ENCODE measurements at places on chromosomes 3 and 15.

DNA sequence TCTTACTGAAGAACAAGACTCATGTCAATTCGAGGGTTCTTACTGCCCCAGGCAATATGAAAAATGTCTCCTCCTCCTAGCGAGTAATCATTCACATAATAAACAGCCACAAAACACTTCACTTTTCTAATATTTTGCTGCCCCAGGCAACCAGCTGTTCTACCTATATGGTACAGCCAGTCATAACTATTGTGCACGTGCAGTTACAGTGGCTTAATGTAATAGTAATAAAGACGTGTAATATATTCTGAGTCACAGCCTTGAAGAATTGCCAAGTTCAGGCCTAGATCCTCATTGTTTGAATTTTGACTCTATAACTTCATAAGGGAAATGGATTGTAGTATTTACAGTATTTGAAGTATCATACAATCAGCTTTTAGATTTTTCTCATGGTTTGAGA lies 1250.0 kb upstream of the GBE1 start:
- DNase-seq = no peak

DNA sequence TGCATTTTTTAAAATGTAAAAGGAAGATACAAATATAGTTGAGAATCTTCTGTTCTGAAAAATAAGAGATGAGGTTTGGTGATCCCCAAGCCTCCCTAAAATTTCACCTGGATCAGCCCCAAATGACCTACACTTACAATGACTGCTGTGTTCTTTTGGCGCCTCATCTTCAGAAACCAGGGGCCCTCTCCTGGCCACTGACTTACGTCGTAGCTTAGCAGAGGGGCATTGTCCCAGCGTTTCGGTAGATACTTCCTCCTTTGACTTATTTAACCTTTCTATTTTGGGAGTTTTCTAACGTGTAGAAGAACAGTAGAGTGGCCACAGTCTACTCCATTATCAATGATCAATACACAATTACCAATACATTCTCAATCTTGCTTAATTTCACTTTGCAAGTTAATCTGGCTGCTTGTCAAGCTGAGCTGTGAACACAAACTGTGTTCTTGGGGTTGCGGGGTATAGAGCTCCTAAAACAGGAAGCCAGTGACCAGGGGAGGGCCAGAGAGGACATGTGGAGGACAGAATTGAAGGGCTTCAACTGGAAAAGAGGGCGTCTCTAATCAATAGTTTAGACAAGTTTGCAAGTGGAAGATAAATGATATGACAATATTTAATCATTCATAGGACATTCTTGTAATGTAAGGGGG lies 419.5 kb downstream of the LPP start:
- no peak for DNase-seq

DNA sequence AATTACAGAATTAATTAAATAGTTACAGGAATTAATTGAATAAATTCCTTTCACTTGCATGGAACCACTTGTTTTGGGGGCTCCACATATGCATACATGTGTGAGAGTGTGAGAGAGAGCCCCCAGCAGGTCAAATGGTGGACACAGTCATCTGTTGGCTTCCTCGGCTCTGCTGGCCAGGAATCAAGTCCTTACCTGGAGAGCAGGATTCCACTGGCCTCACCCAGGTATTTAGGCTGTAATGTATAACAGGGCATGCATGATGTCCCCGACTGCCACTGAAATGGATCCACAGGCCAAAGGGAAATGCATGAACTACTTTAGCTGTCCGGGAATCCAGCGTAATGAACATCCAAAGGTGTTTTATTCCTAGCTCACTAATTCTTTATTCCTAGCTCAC lies 139.7 kb upstream of the SMAD3 start:
- DNase-seq = no peak

DNA sequence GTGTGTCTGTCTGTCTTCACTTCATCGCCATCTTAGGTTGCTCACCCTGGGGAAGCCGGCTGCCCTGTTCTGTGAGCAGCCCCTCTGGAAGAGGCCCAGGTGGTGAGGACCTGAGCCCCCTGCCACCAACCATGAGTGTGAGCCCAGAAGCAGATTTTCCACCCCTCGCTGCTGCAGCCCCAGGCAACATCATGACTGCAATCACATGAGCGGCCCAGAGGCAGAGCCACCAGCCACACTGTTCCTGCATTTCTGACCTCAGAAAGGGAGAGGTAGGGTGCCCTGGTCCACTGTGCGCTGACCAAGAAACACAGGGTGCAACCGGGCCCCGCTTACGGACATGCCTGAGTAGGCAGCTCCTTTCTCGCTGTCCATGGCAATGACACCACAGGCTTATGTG lies 92.3 kb upstream of the IQSEC1 start:
- DNase-seq = no peak

DNA sequence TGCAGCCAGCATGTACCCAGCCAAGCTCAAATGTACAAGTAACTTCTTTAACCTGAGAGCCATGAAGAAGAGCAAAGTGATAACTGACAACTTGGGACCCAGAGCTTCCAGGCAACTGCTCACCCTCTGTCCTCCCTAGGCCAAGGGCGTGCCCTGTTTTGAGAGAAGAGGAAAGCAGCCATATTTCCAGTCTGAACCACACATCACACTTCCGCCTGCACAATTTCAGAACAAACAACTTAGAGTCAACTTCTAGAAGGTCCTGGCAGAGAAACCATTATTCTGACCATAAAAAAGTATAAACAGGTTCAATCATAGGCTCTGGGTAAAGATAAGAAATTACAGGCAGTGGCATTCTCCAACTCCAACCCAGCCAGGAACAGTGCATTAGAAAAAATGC lies 50.1 kb downstream of the ITGB5 start:
- DNase-seq = no peak

DNA sequence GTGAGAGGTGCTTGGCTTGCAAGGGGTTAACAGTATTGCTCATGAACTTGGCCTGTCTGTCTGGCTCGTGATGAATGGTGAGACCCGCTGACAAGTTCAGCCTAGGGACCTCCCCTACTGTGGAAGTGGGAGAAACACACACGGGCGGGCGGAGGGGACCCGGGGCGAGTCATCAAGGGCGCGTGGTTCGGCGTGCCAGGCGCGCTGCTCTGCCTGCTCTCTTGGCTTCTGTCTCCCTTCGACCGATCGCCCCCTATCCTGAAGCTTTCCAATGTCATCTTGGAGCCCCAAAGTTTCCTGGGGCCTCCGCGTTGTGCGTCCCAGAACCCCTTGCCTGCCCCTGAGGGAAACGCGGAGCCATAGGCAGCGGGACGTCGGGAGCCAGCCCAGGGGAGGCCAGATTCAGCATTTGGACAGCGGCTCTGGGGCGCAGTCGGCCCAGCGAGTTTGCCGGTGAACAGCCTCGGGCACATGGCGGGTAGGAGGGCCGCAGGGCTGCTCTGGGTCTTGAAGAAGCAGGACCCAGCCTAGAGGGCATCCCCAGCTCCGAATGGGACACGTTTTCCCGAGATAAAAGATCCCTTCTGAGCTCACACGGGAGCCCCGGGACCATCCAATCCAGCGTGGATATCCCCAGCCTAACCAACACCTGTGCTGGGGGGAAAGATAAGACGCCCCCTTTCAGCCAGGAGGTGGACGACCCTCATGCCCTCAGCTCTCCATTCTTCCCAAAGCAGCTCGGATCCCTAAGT lies 27.0 kb upstream of the POLG start:
- peak; percentile 18 for DNase-seq

DNA sequence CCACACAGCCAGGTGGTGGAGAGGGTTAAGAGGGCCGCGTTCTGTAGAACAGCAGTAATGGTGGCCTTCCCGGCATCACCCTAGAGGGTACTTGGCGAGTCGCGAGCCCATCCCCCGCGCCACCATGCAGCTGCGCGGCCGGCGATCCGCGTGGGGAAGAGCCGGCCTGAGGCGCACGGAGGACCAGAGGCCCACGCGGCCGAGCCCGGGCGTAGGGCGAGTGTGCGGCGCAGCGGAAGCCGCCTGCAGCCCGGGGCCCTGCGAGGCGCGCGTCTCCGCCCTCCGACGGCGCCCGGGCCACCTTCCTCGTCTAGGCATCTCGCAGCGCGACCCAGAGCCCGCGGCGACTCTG lies 423 bp downstream of the TKT start:
- no peak for DNase-seq

GRCh38 chr15:89963301-89964231 lies 37.6 kb upstream of the ZNF710 start:
- no peak for DNase-seq

GRCh38 chr15:48373821-48374451 lies 42.7 kb downstream of the DUT start:
- DNase-seq = no peak

DNA sequence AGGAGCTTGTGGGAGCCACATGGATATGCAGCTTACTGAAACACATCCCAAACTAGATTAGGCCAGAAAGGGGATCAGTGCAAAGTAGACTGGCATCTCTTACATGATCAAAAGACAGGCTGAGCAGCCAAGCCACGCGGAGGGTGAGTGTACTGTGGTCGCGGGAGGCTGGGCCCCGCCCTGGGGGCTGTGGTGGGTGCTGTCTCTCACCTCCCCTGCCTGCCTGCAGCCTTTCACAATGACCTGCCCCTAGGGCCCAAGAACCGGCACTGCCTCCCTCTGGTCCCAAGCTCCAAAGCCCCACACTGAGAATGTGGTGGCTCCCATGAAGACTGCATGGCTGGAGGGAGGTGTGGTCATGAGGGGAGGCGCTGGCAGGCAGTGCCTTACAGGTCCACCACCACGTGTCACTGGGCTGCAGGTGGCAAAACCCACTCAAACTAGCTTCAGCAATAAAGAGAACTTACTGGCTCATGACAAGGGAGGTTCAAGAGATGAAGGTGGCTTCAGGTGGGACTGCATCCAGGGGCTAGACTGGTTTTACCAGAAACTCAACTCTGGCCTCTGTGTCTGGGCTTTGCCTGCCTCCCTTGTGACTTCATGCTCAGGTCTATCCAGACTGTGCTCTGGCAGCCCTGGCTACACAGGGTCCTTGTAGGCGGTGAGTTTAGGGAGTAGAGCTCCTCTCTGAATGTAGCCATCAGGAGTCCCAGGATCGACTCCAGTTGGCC lies 27.4 kb upstream of the PLXND1 start:
- no peak for DNase-seq

- no peak for DNase-seq
Observed at GRCh38 chr3:170480111-170480510, 61.4 kb downstream of the CLDN11 start.

GRCh38 chr3:68866157-68866556 lies 66.2 kb downstream of the TAFA4 start:
- DNase-seq = no peak

- no peak for DNase-seq
Observed at GRCh38 chr3:4827767-4828166, 151.5 kb upstream of the BHLHE40 start.

DNA sequence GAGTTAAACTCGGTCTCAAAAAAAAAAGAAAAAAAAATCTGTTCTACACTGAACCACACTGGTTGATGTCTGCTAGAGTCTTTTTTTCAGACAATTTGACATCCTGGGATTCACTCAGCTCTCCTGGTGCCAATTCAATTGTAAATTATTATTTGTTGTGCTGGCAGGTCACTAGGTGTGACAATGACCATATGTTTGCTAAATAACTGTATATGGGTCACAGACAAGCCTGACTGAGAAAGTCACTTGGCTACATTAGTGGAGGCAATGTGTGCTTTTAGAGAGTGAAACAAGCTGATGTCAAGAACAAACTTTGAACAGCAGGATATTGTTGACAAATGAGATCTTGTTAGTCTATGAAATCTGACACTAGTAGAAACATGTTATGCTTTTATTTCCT lies 1379.1 kb downstream of the ZPLD1 start:
- no peak for DNase-seq

GRCh38 chr3:69665026-69665737 lies 74.1 kb upstream of the MITF start:
- no peak for DNase-seq

GRCh38 chr3:75262661-75263060 lies 401.5 kb upstream of the FRG2C start:
- DNase-seq = no peak

GRCh38 chr3:50324351-50325112 lies 2.0 kb upstream of the HYAL2 start:
- peak; percentile 39 for DNase-seq

GRCh38 chr3:127791221-127791913 lies 30.9 kb downstream of the MGLL start:
- DNase-seq = no peak

GRCh38 chr3:60281970-60282369 lies 969.3 kb downstream of the FHIT start:
- no peak for DNase-seq

DNA sequence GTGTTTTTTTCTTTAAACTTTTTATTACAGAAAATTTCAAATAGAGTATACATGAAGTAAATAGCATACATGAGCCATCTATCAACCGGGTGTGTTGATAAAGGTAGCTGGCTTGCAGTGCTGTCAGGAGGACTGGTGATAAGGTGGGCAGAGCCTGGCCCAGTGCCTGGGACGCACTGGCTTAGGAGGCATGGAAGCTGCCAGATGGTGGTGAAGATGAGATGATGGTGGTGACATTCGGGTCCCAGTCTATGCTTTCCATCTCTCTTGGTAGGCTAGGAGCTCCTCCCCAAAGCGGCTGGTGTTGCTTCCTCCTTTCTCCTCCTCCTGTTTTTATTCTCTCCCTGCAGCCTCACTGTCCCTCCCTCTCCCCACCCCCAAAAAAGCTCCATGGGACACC lies 101.7 kb downstream of the ADCY5 start:
- DNase-seq = no peak

DNA sequence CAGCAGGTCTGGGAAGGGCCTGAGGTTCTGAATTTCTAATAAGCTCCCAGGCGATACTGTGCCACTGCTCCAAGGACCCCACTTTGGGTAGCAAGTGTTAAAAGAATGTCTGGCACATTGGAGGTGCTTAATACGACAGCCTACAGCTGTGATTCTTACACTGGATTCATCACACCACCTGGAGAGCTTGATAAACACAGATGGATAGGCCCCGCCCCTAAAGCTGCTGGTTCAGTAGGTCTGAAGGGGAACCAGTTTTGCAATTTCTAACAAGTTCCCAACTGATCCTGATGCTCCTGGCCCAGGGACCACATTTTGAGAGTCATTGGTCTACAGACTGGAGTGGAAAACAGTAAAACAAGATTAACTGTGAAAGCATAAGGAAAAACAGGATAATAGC lies 124.8 kb upstream of the ST8SIA2 start:
- DNase-seq = no peak

DNA sequence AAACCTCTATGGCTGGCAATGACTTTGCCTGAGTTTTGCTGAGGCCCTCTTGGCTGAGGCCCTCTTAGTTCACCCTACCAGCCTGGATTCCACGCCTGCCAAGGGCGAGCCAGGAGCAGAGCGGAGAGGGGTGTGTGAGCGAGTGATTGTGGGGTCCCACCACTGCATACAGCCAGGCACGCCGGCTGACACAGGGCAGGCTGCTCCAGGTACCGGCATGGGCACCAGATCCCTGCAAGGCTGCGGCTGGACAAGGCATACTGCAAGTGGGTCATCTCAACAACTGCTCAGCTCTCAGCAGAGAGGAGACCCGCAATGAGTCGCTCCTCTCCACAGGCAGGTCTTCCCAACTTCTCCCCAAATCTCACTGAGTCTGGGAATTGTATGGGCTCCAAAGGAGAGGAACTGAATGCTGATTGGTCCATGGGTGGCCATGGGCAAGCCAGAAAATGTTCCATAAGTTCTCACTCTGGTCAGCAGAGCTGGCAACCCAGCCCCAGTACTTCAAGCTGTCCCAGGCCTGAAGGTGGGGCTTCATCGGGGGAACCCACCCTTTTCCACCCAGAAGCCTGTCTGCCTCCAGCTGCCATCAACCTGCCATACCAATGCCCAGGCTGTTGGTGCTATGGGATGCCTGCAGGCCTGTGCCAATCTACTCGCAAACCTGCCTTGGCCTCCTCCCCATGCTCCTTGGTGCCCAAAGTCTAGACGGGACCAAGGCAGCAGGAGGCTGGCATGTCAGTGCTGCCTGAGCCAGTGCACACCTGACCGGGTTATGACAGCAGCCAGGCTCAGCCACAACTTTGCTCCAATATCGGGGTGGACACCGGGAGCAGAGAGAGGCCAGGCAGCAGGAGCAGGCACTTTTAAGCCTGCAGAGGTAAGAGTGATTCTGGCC lies 1273.6 kb upstream of the GBE1 start:
- DNase-seq = no peak
